ENCODE measurements at places on chromosomes 2 and 18.

GRCh38 chr18:38557006-38557405 is 991.4 kb upstream of the CELF4 start:
- DNase-seq, result no peak

- no peak for DNase-seq
These were observed 837.4 kb downstream of the LRRTM4 start for GRCh38 chr2:76684756-76685155.

DNA sequence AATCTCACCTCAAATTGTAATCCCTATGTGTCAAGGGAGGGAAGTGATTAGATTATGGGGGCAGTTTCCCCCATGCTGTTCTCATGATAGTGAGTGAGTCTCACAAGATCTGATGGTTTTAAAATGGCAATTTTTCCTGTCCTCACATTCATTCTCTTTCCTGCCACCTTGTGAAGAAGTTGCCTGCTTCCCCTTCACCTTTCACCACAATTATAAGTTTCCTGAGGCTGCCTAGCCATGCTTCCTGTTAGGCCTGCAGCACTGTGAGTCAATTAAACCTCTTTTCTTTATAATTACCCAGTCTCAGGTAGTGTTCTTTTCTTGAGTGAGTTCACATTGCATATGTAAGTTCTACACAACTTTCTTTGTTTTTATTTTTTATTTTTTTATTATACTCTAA is 271.5 kb downstream of the EXOC6B start:
- no peak for DNase-seq

- DNase-seq, result no peak
These were observed 48.9 kb upstream of the EMILIN2 start for GRCh38 chr18:2797951-2798350.

DNA sequence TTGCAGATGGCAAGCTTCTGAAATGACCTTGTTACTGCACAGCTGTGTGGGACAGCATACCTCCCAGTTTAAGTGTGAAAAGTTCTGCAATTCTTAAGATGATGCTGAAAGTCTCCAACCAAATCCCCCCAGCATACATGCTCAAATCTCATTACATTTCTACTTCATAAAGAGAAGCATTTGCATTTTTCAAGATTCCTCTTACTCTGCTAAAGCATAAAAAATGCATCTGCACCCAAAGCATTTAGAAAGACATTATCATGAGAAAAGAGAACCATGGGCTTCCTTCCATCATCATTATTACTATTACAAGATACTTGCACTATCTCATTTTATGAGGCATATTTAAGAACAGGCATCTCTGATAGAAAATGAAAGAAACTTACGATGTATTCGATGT is 236.9 kb upstream of the REV1 start:
- no peak for DNase-seq

DNA sequence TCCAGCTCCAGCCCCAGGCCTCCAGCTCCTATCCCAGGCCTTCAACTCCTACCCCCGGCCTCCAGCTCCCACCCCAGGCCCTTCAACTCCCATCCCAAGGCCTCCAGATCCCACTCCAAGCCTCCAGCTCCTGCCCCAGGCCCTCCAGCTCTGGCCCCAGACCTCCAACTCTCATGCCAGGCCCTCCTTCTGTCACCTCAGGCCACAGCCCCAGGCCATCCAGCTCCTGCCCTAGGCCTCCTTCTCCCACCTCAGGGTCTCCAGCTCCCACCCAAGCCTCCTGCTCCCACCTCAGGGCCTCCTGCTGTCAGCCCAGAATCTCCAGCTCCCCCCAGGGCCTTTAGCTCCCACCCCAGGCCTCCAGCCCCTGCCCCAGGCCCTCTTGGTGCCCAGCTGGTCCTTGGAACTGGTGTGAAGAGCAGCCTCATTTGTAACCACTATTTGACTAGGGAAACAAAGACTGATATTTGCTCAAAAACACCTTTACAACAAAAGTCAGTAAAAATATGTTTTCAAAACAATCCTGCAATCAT is 67.8 kb upstream of the SALL3 start:
- no peak for DNase-seq

- no peak for DNase-seq
These were observed 1774.8 kb upstream of the CELF4 start for GRCh38 chr18:39340418-39340817.

DNA sequence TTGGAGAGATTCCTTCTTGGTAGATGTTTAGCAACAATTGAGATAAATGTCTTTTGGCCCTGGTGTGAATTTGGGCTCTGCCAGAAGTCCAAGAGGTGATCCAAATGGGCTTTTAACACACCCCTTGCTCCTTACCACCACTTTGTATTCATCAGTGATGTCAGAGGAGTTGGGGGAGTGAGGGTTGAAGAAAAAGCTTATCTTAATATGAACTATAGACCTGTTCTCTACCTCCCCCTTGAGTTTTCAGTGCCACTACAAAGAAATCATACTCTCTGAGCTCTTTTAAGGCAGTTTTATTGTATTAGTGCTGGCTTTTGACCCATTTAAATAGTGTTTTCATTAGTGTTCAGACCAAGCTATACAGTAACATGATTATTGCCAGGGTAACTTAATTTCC is 229.1 kb downstream of the PHLPP1 start:
- DNase-seq, result no peak

DNA sequence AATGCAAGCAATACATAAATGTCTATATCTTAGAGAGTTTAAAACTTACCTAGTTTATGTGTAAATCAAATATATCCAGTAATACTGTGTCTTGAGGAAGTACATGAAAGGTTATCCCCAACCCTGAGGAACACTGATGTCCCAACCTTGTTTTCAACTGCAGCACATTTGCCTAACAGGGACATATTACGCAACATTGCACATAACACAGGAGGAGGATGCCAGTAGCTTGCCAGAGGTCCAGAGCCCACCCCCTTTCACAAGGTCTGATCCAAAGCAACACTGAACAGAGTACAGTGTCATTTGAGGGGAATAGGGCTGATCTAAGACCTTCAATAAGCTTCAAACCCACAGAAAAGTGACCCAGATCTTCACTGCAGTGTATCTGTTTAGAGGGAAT is 678.5 kb downstream of the ARHGAP15 start:
- DNase-seq, result no peak

DNA sequence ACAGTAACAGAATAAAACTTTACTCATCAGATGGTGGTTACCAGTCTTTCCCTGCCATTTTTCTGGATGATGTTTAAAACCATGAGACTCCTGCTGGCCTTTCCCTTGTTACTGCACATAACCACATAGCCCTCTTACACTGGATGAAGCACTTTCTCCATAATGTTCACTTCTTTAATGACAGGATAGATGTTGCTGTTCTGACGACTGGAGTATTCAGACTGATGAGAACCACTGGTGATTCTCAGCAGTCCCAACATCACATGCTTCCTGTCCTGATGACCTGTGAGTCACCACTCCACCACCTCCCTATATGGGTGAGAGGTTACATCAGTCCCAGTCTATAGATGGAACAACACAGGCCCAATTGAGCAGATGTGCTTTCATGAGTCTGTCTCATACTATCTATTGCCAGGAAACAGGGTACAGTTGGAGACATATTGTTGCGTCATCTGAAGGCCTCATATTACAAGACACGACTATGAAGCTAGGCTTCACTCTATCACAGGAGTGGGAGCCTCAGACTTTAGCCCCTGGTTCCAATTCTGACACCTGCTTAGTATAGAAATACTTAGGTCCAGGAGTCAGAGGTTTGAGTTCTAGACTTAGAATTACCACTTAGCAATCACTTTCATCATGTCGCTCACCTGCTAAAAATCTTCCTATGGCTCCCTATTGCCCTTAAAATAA is 145.7 kb upstream of the KLF7 start:
- DNase-seq, result no peak

GRCh38 chr2:118309946-118310680 is 221.8 kb downstream of the INSIG2 start:
- DNase-seq, result peak; percentile 32

GRCh38 chr2:60641811-60642788 is 88.6 kb upstream of the BCL11A start:
- DNase-seq, result no peak

- no peak for DNase-seq
These were observed 62.5 kb downstream of the USP40 start for GRCh38 chr2:233503947-233504637.
